ENCODE measurements at places on chromosomes 11 and 22.
A peak's percentile ranks its signal among the peaks of the same experiment; 100 is the strongest.

DNA sequence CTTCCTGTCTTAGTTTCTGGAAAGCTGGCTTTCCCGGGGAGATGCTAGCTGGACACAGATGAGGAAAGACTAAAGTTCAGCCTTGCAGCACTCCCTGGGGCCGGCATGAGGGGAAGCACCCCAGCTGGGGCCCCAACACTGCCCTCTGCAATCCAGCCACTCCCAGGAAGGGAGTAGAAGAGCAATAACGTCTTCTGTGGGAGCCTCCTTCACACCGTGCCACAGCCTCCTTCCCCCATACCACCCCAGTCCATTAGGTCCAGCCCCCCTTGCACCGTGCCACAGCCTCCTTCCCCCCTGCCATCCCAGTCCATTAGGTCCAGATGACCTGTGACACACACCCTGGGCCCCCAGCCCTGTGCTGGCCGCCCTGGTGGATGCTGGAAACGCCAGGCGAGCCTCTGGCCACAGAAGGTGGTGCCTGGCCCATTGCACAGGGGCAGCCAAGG lies 44.1 kb upstream of the PRDM11 start:
- DNase-seq = no peak

GRCh38 chr22:22996511-22997261 lies 73.6 kb upstream of the GNAZ start:
- DNase-seq = no peak

DNA sequence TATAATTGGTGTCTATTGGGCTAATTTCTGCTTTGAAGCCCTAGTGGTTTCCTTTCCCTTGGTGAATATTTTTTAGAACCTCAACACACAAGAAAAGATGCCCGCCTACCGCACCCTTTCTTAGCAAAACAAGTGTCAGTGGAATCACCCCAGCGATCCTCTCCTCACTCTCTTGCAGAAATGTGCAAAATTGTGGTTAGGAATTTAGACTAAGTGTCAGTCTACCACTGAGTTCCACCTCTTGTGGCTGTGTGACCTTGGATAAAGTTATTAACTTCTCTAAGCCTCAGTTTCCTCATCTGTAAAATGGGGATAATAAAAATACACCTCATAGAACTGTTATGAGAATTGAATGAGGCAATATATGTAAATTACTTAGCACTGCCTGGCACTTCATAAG lies 5.3 kb upstream of the JAML start:
- no peak for DNase-seq

GRCh38 chr11:113655771-113656170 lies 50.3 kb downstream of the TMPRSS5 start:
- no peak for DNase-seq

- no peak for DNase-seq
These were observed 228.0 kb downstream of the AASDHPPT start for GRCh38 chr11:106305458-106305857.

DNA sequence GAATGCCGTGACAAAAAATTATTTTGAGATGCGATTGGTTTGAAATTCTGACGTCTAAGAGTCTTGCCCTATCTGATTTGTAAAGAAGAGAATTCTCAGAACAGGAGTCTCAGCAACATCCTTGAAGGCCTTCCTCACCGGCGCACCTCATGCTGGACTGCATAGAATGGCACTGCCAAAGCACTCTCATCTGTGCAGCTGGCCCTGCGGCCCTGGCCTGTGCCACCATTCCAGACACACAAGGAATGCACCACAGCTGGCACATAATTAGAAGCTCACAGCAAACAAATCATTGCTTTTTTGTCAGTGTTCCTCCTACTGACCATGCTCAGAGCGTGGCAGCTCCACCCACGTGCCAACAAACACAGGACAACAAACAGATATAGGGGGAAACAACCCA lies 166.0 kb downstream of the KIRREL3 start:
- no peak for DNase-seq

GRCh38 chr11:81070948-81071347 lies 1630.1 kb upstream of the TENM4 start:
- no peak for DNase-seq

DNA sequence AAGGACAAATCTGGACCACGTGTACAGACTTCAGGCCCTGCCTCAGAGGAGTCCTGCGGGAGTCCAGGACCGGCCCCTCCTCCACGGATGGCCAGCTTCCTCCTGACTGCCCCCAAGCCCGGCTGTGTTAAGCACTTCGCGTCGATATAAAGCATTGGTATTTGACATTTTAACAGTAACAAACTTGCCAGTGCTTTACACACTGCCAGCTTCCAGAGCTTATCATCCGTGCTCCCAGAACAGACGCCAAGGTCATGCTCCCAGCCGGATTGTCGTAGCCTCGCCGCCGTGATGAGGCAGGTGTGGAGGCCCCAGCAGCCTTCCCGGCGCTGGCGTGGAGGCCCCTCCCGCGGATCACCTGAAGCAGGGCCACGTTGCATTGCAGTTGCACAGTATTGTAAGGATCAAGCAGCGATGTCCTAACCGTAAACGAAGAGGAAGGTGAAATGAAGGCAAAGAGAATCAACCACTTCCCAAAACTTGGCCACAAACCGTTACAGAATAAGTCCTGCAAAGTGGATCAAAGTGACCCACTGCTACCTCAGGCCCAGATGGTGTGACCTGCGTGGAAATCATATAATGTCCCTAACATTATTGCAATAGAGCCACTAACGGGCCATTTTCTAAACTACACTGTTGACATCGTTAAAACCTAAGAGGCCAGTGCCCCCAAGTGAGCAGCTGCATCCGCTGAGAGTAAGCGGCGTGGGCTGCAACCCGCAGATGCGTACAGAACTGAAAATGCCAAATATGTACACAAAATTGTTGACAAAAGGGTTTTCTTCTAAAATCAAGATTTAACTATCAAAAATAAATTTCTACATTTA lies 51.6 kb downstream of the CERK start:
- DNase-seq = no peak

- DNase-seq = no peak
These were observed 1017.9 kb downstream of the TBC1D22A start for GRCh38 chr22:47780281-47780875.

GRCh38 chr11:57146301-57146700 lies 35.5 kb upstream of the LRRC55 start:
- no peak for DNase-seq

DNA sequence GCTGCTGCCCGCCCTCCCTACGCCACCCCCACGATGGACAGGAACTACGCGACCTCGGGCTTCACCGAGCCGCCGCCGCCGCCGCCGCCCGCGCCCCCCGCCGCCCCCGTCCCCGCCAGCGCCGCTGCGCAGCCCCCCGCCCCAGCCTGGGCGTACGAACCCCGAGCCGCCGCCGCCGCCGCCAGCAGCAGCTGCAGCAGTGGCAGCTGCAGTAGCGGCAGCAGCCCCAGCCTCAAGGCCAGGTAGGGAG lies 407 bp downstream of the QSER1 start:
- no peak for DNase-seq

- peak; percentile 40 for DNase-seq
These were observed 12.8 kb upstream of the HYLS1 start for GRCh38 chr11:125874556-125875124.

GRCh38 chr11:20035701-20036601 lies 124.3 kb downstream of the DBX1 start:
- no peak for DNase-seq

DNA sequence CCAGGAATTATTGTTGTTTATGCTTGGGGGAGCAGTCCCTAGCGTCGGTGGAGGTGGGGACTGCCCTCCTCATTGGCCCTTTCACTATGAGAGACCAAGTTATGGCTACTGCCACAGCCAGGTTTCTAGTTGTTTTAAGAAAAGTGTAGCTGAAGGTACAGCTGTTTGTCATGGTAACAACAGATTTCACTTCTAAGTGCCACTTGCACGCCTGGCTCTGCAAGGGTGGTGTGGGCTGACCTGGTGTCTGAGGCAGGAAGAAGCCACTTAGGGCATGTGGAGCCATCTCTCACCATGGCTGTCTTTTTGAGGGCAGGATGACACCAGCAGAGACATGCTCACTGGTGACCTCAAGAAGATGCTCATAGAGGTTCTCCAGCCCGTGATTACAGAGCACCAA lies 46.3 kb upstream of the MPEG1 start:
- DNase-seq = no peak

GRCh38 chr11:76665921-76666351 lies 4.6 kb downstream of the LRRC32 start:
- DNase-seq = no peak

DNA sequence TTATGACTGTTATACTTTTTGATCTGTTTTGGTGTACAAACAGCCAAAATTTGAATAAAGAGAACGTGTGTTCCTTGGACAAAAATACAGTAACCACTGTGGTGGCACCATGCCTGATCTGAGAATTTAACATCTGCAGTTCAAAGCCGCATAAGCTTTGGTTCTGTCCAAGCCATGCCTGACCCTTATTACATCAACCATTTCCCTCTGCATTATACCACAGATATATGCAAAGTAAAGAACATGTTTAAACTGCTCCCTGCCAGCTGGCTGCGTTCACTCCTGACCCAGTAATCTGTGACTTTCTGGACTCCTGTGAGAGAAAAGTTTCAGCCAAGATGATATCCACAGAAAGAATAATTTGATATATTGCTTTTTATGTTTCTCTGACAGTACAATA lies 890.5 kb upstream of the ANO3 start:
- no peak for DNase-seq

Measured in NCI-H1930 (cell line).